ENCODE measurements at places on chromosomes 12 and 14.

- DNase-seq: no peak
Measured at GRCh38 chr12:2309647-2310046, 256.9 kb downstream of the CACNA1C start.

GRCh38 chr12:25960961-25961360 is 2.5 kb downstream of the RASSF8 start:
- no peak for DNase-seq

GRCh38 chr14:68085742-68086141 is 266.2 kb downstream of the RAD51B start:
- DNase-seq: no peak

GRCh38 chr14:51879170-51879569 is 18.8 kb downstream of the GNG2 start:
- DNase-seq: no peak

DNA sequence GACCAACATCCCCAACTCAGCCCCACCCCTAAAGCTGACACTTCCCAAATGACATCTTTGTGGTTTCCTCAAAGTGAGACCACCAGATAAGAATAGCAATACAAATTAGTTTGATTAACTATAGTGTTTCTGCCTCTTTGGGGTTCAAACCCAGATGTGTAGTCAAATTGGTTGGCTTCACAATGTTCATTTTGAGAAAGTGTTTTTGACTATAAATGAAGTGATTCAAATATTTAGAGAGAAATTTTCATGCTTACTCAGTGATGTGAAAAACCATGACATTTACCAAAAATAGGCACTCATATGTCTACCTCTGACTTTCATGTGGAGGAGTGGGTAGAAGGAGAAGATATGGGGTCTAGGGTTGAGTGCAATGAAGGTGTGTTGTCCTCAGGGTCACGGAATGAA is 218.4 kb downstream of the BCAT1 start:
- no peak for DNase-seq

DNA sequence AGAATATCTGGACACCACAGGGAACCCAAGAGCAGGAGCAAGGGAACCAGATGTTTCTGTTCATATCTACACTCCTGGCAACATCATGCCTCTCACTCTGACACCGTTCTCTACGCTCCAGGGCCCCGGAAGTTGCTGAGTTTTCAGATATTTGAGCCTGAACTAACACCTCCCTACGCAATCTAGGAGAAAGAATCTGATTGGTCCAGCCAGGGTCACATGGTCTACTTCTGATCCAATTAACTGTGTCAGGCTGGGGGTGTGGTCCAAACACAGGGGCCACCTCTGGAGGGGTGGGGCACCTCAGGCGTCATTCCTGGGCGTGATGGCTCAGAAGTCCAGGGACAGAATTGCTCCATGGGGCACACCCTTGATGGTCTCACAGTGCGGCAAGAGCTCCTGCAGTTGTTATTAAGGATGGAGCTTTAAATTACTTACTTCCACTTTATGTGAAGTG is 165.5 kb downstream of the PTPN11 start:
- DNase-seq: no peak

DNA sequence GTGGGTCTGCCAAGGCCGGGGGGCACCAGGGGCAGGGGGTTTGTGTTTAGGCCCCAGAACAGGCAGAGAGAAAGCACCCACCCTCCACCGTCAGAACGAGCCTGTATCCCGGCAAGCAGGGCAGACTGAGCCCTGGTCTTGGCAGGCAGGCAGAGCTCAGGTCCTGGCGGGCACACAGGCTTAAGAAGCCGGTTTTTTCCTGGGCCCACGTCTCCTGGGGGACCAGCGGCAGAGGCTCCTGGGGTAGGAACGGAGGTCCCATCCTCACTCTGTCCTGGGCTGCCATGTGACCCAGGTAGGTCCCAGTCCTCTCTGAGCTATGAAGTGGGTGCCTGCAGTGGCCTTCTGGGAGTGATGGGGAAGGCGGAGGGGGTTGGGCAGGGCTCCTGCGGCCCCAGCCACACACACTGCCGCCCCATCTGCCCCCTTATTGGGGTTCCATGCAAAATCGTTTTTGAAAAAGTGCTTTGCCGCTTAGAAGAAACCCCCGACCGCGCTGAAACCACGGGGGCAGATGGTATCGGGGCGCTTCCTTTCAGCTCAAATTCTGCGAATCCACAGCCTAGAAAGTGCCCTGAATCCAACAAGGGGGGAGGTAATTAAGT is 24.2 kb downstream of the SH2B3 start:
- no peak for DNase-seq

- no peak for DNase-seq
Measured at GRCh38 chr12:118337194-118337838, 35.4 kb downstream of the TAOK3 start.

DNA sequence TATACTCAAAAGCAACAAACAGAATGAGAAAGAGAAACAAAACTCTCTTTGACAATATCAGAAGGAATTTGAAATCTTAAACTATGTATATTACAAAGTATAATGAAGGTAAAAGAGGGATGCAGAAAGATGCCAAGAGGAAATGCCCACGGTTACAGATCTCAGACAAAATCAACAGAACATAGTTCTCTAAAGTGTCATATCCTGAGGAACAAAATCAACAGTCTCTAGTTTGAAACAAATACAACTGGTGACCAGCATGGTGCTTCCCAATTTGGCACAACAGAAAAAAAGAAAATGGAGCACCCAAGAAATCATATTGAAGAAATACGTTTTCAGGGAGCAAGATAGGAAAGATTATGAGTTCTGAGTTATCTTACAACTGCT is 116.5 kb downstream of the METTL25 start:
- no peak for DNase-seq
